ENCODE measurements at places on chromosomes 11 and 22.

DNA sequence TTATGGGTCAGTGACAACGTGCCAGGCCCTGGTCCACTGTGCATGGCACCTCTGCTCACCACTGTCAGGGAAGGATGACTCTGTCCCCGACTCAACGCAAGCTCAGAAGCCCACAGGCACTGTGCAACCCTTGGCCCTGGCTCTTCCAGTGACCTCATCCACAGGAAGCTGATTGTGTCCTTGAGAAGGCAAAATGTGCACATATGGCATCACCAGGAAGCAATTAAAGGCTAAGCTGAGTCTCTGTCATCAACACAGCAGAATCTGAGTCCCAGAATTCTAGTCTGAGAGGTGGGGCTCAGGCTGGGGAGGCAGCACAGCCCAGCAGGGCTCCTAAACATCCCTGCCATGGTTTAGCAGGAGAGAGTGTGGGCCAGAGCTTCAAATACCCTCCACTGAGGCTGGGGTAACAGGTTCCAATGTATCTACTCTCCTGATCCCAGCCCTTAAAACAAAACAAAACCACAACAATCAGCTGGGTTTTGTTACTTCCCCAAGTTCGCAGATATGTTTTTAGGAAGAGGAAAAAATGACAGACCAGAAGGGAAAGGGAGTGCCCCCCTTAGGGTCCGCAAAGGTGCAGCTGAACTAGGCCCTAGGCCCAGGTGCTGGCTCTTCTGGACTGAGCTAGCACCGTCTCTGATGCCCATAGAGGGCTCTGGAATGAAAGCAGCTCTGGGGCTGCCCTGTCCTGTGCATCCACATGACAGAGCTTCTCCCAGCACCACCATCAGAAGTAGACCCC, 33.5 kb upstream of the GNAZ start:
- DNase-seq, result no peak

GRCh38 chr22:31346733-31347250, 646 bp upstream of the PATZ1 start:
- peak; percentile 14 for DNase-seq

DNA sequence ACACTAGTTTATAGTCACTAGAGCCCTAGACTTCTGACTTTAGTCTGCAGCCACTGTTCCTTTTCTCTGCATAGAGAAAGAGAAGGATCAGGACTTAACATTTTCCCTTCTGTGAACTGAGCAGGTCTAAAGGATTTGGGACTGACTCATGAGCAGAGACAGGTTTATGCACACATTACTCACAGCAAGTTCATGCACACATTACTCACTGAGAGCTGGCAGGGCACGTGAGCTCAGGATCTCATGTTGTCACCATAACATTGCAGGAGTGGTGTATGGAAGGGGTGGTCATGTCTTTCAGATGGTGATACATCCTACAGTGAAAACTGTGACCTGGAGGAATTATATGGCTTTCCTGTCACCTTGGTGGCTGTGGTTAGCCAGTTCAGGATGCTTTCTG, 56.4 kb downstream of the CEP164 start:
- no peak for DNase-seq

- DNase-seq, result no peak
These were observed 618.7 kb upstream of the CADM1 start for GRCh38 chr11:116122697-116123472.

DNA sequence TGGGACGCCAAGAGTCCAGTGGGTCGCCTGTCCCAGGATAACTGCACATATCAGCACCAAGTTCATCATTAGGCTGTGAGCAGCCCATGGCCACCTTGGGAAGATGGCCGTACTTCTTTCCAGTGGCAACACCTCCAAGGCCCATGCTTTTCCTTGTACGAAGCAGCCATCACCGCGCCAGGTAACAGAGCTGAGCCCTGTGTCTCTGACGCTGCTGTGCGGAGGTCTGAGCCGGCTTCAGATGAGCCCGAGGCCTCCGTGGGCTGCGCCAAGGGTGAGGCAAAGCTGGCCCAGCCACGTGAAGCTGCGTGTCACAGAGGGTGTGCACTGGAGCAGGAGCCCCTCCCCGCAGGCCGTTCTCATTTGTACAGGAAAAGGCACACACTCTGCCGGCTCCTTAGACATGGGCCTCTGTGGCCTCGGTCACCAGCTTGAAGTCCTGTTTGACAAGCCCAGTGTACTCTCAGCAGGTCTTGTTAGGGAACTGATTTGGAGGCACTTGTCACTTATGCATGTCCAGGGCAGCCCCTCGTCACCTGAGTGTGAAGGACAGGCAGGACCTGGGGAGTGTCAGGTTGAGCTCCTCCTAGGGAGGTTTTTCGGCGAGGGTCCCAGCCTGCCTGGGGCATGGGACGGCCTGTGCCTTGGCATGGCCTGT, 401.5 kb downstream of the TBC1D22A start:
- no peak for DNase-seq

- no peak for DNase-seq
These were observed 6.2 kb upstream of the FAM83F start for GRCh38 chr22:39988386-39989114.

GRCh38 chr11:67542971-67543370, 19.7 kb upstream of the CABP2 start:
- no peak for DNase-seq

- no peak for DNase-seq
These were observed 102.6 kb downstream of the TMPRSS5 start for GRCh38 chr11:113603277-113604059.

- no peak for DNase-seq
These were observed 7.5 kb upstream of the SYT8 start for GRCh38 chr11:1827095-1827813.

DNA sequence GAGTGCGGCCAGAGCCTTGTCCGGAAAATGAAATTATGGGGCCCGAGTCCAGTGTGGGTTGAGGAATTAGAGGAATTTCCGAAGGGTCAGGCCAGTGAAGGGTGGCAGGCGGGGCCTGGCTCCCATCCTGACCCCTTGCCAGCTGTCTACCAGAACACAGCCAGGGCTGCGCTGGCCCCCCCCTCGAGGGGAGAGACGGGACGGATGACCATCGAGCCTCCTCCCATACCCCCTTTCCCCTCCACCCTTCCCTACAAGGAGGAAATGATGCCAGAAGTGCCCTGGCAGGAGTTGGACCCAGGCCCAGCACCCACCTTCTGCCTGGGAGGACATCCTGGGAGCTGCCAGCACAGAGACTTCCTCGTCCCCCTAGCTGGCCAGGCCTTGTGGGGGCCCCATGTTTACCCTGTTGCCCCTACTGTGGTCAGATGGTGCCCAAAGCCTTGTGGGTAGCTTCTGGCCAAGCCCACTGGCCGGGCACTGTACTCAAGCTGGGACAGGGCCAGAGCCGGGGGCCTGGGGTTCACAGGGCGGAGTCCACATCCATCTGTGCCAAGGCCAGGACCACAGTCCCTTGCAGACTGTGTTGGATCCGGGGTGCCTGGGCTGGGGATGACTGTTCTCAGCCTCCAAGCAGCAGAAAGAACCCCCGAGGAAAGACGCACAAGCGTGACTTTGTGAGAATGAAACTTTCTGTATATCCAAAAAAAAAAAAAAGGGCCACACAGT, 20.8 kb downstream of the ARVCF start:
- no peak for DNase-seq

- DNase-seq, result no peak
These were observed 96.4 kb upstream of the SESN3 start for GRCh38 chr11:95327273-95327948.

- no peak for DNase-seq
These were observed 3.2 kb upstream of the MRPL23 start for GRCh38 chr11:1943977-1944376.

- no peak for DNase-seq
These were observed 14.9 kb downstream of the VSIG10L2 start for GRCh38 chr11:125960771-125961170.
